Hematopoietic multipotent progenitor cell treated with erythropoietin and hydrocortisone succinate and interleukin-3 and kit ligand, for 4 days (in vitro differentiated cells): ENCODE measurements at places on chromosomes 7 and 10.

- peak; percentile 64 for DNase-seq
Measured at GRCh38 chr10:44030132-44030531, 354.8 kb downstream of the CXCL12 start.

- no peak for DNase-seq
Measured at GRCh38 chr7:91080351-91080750, 183.9 kb upstream of the FZD1 start.

- DNase-seq, result no peak
Measured at GRCh38 chr7:121267612-121268011, 61.2 kb upstream of the WNT16 start.

DNA sequence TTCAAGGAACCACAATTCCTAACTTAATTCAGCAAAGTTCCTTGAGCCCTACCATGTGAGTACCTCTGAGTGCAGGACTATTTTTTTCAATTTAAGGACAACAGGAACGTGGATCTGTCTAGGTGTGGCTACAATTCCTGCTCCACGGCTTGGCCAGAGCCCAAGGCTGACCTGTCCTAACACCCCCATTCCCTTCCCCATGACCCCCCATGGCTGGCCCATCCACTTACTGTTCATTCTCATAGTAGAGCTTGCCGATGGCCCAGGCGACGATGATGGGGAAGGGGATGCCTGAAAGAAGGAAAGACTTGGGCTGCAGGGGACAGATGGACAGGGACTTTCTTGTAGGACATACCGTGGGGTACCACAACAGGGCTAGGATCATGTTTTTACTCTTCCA, 20.3 kb downstream of the CRHR2 start:
- DNase-seq, result no peak

GRCh38 chr7:34034728-34035127, 129.4 kb downstream of the BMPER start:
- DNase-seq, result no peak

GRCh38 chr7:39624935-39625694, 1.7 kb downstream of the RALA start:
- DNase-seq, result peak; percentile 25

DNA sequence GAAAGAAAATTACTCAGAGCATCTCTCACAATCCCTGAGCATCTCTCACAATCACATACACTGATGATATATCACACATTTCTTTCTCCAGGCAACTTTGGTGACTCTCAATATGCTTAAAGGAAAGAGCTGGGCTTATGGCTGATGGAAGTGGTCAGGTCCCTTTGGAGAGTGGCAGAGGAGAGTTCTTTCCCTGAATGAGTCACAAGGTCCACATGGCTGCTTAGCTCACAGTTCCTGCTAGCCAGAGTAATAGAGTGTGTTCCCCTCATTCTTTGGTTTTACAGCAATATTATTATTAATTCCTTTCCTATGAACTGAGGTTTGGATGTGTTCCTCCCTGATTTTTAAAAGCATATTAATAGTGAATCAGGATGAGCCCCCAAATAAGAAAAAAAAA, 287.4 kb downstream of the C7orf25 start:
- DNase-seq, result no peak

DNA sequence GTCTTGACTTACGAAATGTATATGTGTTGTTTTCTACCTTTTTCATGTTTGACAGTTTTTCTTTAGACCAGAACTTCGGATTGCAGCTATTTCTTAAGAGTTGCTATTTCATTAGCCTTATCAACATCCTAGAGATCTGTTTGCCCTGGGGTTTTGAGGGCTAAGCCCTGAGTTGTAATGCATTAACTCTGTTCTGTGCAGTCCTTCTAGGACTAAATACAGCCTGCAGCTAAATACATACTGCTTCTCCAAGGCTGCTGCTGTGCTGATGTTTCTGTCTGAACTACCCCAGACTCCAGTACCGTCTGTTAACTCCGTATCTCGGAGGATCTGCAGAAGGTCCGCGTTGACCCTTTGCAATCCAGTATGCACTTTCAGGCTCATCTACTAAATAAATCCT, 26.5 kb downstream of the KIAA1217 start:
- DNase-seq, result no peak

- DNase-seq, result peak; percentile 72
Measured at GRCh38 chr7:139820089-139820488, 9.0 kb upstream of the TBXAS1 start.

DNA sequence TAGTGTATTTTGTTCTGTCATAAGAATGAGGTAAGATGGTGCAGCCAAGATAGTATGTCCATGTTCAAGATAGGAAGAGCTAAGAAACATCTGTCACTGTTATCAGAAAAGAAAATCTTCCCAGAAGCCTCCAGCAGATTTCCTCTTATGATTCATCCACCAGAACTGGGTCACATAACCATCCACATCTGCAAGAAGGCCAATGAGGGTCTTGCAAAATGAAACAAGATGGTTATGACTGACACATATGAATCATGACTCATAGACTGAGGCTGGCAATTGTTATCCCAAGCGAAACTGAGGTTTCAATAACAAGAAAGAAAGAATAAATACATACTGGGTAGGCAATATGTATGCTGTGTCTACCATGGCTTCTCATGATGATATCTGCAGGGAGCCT, 30.3 kb downstream of the CCNJ start:
- DNase-seq, result peak; percentile 27

GRCh38 chr7:22920672-22921071, 93.3 kb downstream of the HYCC1 start:
- DNase-seq, result no peak

- DNase-seq, result peak; percentile 82
Measured at GRCh38 chr10:60099998-60100747, 193.8 kb upstream of the CCDC6 start.

DNA sequence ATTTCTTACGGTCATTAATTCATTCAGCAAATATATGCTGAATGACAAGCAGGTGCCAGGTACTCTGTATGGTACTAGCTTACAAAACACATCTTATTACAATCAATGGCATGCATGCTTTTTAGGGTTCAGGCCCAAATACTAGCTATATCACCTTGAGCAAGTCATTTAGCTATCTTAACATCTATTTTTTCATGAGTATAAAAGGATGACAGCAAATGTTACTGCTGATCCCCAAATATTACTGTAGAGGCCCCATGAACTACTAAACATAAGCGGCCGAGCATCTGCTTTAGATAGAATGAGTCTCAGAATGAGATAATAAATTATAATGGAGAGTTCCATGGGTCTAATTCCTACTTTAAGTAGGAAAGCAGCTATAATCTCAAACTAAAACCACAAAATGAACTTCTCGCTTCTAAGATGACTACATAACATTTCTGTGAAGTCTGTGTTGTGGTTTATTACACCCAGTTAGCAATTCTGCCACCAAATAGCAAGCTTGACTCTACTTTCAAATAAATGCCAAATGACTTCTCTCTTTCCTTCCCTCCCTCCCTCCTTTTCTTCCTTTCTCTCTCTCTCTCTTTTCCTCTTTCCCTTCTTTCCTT, 113.7 kb upstream of the LRRN3 start:
- DNase-seq, result peak; percentile 8

GRCh38 chr7:962401-963081, 8.1 kb upstream of the ADAP1 start:
- DNase-seq, result no peak

DNA sequence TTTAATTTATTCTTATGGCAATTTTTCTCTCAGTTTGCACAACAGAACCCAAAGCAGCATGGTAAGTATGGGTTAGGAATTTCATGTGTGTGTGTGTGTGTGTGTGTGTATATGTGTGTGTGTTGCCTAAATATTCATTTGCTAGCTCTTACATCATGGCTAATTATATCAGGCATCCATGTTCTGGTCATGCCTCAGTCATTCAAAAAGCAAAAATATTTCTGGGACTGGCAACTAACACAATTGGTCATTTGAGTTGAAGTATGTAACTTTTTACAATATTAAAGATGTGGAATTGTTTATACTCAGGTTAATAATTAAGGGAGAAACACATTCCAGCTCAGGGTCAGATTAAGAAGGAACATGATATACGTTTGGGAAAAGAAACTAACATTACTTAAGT, 67.6 kb upstream of the PHYHIPL start:
- no peak for DNase-seq

GRCh38 chr10:114874827-114875411, 53.3 kb downstream of the FHIP2A start:
- DNase-seq, result peak; percentile 84

- peak; percentile 7 for DNase-seq
Measured at GRCh38 chr10:34780818-34781380, 34.2 kb downstream of the PARD3 start.

- no peak for DNase-seq
Measured at GRCh38 chr10:103975169-103975568, 8.2 kb downstream of the SLK start.

DNA sequence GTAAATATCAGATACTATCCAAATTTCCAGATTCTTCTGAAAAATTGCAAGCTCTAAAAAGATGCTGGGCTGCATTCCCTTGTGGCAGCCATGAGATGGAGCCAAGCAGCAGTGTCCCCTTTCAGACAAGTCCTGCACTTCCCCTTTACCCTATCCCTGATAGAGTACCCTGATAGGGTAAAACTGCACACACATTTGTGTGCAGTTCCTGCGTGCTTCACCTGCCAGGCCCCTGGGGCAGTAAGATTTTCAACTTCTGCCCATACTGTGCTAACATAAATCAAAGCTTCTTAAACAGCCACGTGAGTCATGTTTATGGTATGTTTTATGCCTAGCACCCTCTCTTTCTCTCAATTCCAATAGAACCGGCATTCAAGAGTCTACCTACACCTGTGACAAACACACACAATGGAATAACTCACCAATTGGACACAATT, 52.2 kb downstream of the IFIT5 start:
- DNase-seq, result peak; percentile 68

DNA sequence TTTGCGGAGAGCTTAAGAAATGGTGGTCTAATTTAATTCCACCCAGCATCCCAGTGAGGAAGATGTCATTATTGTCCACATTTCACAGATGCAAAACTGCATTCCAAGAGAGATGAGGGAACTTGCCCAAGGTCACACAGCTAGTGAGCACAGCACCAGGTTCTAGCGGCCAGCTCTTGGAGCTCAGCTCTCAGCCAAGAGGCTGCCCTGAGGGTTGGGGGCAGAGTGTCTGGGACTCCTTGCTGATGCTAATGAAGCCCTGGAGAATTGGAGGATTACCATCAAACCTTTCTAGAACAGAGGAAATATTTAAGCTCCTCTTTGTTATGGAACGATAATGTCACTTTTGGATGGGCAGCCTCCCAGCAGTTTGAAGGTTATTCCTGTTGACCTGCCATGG, 48.0 kb downstream of the PLPP4 start:
- no peak for DNase-seq

GRCh38 chr7:4282434-4283223, 399.5 kb upstream of the FOXK1 start:
- no peak for DNase-seq

DNA sequence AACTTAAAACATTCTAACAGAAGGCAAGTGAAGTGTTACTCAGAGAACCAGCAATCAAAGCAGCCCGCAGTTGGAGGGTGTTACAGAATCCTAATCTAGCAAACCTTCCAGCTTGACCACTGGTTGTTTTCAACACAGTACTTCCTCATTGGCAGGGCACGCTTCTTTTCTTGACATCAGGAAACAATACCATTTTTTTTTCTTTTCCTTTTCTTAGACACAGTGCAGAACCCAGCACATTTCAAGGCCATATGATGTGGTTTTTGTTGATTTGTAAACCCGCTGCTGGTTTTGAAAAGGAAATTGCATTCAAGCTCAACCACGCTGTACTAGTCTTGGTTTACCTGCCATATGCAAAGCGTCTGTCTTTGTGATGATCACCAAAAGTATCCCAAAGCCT, 33.4 kb downstream of the RHOBTB1 start:
- DNase-seq, result peak; percentile 78

- DNase-seq, result peak; percentile 45
Measured at GRCh38 chr10:71223347-71224058, 11.1 kb downstream of the UNC5B start.

DNA sequence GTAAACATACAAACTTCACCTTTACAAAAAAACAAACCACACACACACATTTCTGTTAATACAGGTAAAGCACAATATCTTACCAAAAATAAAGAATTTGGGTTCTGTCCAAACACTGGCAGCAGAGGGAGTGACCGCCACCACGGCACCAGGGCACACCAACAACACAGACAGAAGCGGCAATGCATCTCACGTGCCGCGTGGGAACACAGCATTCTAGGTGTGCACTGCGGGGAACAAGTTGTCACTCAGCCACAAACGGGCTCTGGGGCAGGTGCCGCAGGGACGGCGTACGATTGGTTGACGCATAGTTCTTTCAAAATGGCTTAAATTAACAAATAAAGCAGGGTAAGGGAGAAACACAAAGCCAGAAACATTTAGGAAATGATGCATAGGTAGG, 22.3 kb downstream of the PDGFA start:
- no peak for DNase-seq

- DNase-seq, result peak; percentile 72
Measured at GRCh38 chr10:96747734-96748550, 27.6 kb upstream of the PIK3AP1 start.

DNA sequence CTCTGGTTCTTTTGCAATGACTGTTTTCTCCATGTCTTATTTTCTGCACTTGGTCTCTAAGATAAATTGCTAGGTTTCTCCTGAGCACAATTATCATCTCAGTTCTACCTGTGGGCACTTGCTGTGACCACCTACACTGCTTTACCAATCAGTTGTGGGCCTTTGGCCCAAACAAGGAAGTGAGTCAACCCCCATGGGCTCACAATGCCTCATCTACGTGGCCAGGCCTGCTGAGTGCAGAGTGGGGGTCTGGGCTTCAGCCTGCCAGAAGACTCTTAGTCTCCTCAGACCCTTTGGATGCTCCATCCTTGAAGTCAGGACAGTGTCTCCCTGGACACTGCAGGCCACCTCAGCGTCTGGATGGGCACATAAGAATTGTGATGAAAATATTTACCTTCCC, 20.3 kb downstream of the SCART1 start:
- no peak for DNase-seq

GRCh38 chr10:32023264-32023663, 33.0 kb downstream of the KIF5B start:
- DNase-seq, result no peak

DNA sequence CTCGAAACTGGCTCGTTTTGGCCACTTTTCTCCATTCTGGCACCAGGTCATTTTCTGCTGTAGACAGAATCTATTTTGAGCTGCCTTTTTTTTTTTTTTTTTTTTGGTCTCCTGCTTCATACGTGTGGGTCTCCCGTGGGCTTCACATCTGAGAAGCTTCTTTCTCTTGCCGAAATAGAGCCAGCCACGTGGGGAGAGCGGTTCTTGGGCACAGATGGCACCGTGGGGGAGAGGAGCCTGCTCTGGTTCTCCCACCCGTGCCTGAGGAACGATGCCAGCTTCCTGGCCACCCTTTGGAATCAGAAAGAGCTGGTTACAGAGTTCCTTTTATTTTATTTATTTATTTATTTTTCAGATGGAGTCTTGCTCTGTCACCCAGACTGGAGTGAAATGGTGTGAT, 48.7 kb upstream of the OCM2 start:
- no peak for DNase-seq
